ENCODE measurements at places on chromosomes 16 and 17.

DNA sequence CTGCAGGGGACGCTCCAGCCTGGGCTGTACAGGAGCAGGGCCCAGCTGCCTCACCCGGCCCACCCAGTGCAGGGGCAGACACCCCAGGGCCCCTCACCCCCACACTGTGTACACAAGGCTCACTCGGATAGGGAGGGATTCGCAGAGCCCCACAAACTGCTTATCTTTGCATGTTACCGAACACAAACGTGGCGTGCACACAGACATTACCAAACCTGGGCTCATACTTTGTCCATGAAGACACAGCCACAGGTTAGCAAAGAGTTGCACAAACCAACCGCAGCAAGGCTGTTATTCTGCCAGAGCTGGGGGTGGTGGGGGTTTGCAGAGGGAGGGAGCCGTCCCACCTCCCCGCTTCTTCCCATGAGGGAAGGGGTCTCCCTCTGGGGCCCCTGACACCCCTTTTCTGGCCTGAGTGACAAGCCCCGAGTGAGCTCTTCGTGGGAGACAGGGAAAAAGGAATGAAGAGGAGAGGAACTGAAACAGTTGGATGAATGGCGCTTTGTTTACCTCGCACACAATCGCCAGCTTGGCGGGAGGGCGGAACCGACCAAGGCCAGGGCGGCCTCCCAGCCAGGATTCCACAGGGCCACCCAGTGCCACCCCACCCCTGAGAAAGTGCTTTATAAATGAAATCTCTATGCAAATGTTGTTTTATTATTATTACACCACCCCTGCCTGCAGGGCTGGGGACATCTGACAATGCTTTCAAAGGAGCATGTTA lies 434 bp upstream of the CPSF4L start:
- DNase-seq = peak; percentile 65

GRCh38 chr16:27822529-27822928 lies 241.0 kb downstream of the GSG1L start:
- DNase-seq = no peak

- DNase-seq = peak; percentile 83
These were observed 256.9 kb downstream of the C16orf95 start for GRCh38 chr16:87060034-87060986.

GRCh38 chr17:15780188-15780587 lies 48.1 kb downstream of the TBC1D26 start:
- no peak for DNase-seq

- DNase-seq = peak; percentile 88
These were observed 240.6 kb downstream of the PRKCA start for GRCh38 chr17:66542967-66543520.

DNA sequence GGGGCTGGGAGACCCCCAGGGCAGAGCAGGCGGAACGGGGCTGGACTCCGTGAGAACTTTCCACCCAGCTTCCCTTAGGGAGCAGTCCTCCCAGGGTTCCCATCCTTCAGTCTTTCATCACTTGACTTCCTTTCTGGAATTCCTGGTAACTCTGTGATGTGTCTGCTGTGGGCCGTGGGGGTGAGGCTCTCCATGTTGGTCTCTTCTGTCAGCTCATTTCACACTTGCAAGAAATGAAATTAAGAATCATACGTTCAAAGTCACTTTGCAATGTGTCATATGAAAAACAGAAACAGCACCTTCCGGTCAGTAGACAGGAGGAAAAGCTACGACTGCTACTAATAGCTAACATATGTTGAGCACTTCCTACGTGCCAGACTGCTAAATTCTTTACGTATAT lies 5.4 kb upstream of the BBS2 start:
- DNase-seq = peak; percentile 15

DNA sequence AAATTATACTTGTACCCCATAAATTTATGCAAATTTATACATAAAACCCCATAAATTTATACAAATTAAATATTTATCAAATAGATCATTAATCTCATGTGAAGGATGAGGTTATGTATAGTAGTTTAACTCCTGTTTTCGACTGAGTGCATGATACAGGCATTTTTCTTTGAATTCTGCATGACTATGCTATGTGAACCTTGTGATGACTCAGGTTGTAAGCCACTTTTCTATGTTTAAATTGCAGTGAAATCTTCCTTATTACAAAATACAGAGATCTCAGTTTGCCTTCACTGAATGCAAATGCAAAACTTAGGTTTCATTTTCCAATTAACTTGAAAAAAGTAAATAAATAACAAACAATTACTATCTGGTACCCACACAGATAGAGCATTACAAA lies 843.7 kb downstream of the CDH11 start:
- DNase-seq = peak; percentile 30

DNA sequence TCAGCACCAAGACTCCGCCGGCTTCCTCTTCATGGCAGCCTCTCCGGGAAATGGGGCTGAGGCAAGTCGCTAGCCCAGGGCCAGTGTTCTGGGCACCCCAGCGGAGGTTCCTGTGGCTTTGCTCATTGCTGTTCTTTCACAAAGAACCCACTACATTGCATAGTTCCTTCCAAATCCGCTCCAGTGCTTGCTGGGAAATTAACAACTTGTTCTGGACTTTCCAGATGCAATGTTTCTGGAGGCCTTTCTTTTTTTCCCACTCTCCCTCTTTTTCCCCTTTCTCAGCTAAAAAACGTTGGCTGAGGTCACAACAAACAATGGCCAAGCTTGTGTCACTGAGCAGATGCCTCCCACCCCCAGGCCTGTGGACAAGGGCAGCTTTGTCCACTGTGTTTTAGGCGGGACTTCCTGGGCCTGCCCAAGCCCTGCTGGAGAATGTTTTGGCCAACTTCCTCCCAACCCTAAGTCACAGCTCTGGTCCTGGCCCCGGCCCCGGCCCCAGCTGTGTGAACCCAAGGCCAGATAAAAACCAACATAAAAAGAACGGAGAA lies 131.5 kb upstream of the RCVRN start:
- DNase-seq = no peak

DNA sequence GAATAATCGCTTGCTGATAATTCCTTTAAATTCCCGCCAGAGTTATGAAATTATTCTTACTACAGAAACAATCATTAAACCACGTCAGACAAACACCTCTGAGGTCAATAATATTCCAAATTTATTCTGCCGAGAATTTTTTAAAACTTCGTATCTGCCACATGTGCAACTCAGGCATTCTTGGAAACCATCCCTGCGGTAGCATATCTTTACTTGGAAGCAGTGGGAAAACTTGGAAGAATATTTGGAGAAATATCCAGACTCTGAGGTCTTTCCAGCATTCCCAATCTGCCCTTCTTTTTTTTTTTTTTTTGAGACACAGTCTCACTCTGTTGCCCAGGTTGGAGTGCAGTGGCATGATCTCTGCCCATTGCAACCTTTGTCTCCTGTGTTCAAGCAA lies 2.0 kb upstream of the CCL11 start:
- no peak for DNase-seq

DNA sequence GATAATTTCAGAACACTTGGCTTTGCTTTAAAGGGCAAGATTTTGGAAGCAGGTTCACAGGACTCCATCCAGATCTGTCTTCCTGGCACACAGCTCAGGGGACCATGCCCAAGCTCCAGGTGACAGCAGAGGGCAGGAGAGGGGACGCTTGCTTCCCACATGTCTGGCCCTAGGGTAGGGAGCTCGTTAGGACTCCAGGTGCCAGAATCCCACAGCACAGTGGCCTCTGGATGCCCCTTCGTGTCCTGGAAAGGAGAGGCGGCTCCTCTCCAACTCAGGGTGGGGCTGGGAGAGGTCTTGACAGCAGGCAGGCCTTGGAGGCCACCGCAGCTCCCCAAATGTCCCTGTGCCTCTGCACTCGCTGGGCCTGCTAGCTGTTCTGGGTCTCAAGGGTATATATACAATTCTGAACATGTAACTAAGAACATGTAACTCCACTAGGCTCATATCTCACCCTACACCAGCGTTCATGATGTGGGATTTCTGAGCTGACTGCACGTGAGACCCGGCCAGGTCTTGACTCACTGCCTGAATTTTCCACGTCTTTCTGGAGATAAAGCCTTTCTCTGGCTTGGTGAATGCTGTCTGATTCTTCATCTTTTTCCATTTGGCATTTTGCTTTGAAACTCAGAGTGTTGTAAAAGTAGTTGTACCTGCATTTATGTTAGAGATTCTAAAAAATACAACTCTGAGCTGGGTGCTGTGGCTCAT lies 52.8 kb downstream of the MARCHF10 start:
- DNase-seq = peak; percentile 47

DNA sequence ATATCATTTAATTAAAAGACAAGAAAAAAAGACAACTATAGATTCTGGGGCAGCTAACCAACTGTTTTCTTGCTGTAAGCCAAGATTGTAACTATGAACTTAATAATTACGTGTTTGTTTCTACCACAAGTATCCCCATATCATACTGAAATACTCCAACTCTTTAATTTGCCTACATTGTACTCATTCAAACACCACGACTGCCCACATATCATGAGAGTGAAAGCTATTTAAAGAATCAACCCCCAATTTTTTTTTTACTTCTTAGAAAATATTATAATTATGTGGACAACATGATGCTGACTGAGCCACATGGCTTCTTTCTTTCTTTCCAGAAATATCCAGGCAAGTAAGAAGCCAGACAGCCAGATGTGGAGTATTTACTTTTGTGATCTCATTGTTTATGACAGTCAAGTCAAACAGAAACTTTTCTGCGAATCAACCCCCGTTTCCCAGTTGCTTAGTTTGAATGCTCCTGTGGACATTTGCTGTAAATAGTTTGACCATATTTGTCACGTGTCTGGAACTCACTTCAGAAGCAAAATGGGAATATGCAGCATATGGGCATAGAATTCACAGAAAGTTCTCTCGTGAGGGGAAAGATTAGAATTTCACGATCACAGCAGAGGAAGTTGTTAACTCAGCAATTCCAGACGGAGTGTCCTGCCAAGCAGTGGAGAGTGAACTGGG lies 126.8 kb upstream of the PSMD7 start:
- DNase-seq = peak; percentile 97

GRCh38 chr16:81652798-81653505 lies 126.1 kb upstream of the PLCG2 start:
- no peak for DNase-seq
